Peyer's patch (tissue), 4 donors: ENCODE measurements at places on chromosomes 13 and 19. TPM values are rescaled to one million over a fixed set of nuclear protein-coding genes. Genes with fewer than 3 reads are reported as not detected.

Gene CERS1
- not detected for total RNA-seq

Gene RNASEH2A
- 5.9 TPM for total RNA-seq

Gene NTN5
- total RNA-seq, result not detected

Gene PCDH20
- total RNA-seq, result not detected

Gene OSCAR
- total RNA-seq, result not detected

Gene LRRC63
- not detected for total RNA-seq

Gene PGLYRP2
- total RNA-seq, result not detected

Gene SIGLEC9
- total RNA-seq, result not detected

Gene MIA
- total RNA-seq, result not detected

Gene METTL21C
- total RNA-seq, result not detected

Gene ZGLP1
- not detected for total RNA-seq

Gene SHISA7
- total RNA-seq, result not detected

Gene MCEMP1
- total RNA-seq, result not detected
